ENCODE measurements at places on chromosomes 7 and 10.

DNA sequence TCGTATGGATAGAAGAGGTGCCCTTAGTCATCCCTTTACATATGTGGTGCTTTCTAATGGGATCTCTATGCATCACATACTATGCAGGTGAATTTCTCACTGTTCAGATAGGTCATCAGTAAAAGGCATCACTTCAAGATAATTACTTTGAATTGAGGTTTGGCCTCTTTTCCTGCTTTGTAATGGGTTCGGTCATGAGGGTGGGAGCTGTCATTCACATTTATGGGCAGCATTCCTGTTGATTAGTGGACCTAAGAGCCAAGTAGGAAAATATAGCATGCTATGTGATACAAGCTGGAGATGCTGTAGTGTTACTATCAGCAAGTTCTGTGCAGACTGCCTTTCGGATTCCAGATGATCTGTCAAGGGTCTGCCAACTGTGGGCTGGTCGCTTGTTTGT is 156.3 kb downstream of the LCOR start:
- no peak for DNase-seq

DNA sequence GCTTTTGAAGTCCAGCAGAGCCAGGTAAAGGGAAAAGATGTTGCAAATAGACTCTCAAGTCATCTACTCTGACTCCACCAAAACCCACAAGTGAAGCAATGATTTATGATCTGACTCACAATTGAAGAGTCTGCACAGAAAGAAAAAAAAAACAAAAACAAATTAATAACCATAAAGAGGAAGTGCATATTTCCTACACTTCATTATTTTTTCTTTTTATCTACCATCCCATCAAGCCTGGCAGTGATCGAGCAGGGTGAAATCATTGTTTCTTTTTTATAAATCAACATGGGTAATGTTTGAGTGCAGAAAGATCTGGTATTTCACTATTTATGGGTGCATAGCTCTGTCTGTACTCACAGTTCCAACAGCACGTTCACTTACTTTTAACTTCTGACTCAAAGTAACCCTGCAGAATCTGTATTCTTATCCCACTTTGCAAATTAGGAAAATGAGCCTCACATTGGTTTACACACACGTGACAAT is 829.0 kb downstream of the TNS3 start:
- DNase-seq = no peak

DNA sequence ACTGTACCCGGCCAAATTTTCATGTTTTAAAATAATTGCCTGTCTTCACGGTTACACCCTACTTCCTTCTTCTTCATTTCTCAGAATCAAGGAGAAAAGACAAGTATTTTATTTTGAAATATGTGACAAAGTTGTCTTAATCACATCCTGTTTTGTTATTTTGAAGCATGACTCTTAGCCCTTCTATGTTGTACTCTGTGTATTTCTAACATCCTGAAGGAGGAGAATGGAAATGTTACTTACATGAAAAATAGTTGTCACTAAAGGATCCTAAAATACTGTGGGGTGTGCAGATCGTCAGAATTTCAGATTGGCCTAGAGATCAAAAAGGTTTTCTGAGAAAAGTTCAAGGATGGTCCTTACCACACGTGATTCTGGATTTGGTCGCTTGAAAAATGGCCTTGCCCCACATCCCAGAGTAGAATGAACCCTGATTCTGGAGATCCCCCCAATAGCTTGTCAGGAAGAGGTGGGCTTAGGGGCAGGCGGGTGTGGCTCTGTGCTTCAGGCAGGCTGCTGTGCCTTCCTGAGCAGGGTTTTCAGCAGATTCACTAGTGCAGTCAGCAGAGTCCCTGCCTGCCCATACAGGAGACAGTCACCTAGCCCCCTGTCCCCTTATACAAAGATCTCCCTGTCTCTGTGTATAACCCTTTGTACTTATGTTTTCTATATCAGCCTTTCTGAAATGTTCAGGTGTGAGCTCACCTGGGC is 8.6 kb downstream of the UPP1 start:
- DNase-seq = no peak

DNA sequence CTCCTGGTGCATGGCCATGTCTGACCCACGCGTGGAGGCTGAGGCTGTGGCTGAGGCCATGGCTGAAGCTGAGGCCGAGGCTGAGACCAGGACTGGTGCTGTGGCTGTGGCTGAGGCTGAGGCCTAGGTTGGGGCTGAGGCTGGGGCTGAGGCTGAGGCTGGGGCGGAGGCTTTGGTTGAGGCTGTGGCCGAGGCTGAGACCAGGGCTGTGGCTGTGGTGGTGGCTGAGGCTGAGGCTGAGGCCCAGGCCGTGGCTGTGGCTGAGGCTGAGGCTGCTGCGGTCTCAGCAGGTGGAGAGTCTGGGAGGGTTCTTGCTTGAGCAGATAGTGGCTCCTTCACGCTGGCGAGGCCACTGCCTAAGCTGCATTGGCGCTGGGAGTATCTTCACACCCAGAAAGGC is 76.4 kb downstream of the WDR37 start:
- no peak for DNase-seq

- DNase-seq = no peak
These were observed 29.3 kb downstream of the KLF6 start for GRCh38 chr10:3755440-3756359.

DNA sequence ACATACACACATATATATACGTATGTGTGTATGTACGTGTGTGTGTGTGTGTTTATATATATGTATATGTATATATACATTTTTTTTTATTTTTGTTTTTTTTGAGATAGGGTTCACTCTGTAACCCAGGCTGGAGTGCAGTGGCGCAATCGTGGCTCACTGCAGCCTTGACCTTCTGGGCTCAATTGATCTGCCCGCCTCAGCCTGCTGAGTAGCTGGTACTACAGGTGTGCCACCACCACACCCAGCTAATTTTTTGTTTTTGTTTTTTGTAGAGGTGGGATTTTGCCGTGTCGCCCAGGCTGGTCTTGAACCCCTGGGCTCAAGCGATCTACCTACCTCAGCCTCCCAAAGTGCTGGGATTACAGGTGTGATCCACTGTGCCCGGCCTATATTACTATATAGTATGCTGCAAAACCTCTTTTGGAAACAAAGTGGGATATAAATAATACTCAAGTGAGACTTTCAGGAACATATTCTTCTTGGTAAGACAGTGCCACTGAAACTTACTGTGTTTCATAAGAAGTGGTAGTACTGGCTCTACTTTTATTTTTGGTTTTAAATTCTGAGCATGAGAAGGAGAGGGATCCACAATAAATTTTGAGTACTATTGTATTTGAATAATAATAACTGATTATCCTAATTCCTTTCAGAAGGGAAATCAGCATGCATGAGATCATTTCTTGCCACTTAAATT is 51.0 kb downstream of the MLLT10 start:
- no peak for DNase-seq

- DNase-seq = no peak
These were observed 70.8 kb upstream of the KDM7A start for GRCh38 chr7:140247559-140247958.

- DNase-seq = no peak
These were observed 93.5 kb downstream of the DYNC1I1 start for GRCh38 chr7:95865716-95866371.

DNA sequence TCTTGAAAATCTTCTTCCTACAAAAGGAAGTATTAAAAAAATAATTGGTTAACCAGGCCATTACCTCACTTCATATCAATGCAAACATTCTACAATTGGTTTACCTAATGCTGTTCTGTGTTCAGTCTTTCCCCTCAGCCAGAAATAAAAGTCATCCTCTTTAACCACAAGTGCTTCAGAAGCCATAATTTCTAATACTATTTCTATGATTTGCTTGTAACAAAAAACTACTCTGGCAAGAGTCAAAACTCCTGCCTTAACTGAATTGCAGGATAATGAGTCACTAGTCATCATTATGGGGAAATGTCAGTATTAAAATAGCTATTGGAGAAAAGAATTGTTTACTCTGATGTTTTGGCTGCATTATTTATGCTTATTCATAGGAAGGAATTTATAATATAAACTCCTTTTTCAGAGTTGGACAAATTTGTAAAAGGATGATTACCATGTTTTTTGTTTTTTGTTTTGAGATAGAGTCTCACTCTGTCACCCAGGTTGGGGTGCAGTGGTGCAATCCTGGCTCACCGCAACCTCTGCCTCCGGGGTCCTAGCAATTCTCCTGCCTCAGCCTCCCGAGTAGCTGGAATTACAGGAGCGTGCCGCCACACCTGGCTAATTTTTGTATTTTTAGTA is 55.5 kb upstream of the ODAD2 start:
- no peak for DNase-seq

DNA sequence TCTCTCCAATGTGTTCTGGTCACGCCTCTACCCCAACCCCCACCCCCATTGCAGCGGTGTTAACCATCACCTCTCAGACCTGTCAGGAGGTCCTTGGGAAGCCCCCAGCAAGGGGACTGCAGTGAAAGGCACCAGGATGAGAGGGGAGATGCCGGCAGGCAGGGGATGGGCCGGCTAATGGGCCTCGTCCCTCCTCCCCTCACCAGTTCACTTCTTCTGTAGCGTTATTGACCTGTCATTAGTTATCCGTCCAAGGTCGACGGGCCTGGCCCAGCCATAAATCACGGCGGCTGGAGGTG is 18.8 kb downstream of the POLL start:
- DNase-seq = no peak

DNA sequence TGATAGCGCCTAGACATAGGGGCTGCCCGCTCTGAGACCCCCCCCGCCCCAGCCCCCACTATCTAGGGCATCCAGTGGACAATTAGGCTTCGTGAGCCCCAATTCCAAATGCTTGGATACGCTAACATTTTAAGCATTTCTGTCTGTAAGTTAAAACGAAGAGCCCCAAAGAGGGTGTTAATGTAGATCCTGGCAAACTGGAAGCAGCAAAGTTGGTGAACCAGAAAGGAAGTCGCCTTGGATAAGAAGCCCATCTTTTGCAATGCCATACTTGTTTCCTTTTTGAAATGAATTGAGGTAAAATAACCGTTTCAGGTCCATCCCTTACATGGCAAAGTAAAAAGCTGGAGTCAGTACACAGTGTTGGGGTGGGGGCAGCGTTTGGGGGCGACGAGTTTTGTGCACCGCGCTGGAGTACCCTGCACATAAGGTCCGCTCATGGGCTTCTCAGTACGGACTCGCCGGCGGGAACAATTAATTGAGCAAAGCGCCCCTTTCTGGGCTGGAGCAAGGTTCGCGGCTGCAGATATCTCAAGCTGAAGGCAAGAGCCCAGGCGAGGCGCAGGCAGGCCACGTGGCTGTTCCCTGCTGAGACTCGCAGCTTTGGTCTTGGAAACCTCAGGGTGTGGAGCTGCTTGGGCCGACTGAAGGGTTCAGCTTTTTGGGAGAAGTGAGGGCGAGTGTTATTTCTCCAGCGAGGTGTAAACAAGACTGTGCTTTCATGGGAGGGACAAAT is 1.4 kb upstream of the TWIST1 start:
- no peak for DNase-seq

DNA sequence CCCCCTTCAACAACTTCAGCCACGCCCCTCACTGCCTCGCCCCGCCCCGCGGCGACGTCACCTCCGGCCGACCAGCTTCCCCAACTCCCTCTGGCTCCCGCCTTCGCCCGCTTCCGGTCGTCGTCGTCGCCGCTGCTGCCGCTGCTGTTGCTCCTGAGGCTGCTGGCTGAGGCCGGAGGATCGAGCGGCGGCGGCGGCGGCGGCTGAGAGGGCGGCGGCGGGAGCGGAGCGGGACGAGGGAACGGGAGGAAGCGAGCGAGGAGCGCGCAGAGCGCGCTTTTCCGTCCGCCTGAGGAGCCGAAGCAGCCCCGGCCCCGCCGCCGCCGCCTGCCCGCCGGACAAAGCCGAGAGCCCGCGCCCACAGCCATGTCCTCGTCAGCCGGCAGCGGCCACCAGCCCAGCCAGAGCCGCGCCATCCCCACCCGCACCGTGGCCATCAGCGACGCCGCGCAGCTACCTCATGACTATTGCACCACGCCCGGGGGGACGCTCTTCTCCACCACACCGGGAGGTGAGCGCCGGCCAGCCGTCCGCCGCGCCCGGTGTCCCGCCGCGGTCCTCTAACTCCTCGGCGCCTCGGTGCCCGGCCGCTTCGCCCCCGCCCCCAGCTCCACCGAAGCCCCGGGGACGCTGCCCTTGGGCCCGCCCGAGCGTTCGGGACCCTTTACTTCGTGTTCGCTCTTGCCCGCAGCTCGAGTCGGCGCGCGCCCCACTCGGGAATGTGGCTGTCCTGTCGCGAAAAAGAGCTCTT is at the start of gene EIF4EBP2:
EIF4EBP2 (plus strand) TSS at position 110 of the 751 bp plus-strand sequence; CDS start at position 367, 257 bp downstream.
- peak; percentile 100 for DNase-seq

DNA sequence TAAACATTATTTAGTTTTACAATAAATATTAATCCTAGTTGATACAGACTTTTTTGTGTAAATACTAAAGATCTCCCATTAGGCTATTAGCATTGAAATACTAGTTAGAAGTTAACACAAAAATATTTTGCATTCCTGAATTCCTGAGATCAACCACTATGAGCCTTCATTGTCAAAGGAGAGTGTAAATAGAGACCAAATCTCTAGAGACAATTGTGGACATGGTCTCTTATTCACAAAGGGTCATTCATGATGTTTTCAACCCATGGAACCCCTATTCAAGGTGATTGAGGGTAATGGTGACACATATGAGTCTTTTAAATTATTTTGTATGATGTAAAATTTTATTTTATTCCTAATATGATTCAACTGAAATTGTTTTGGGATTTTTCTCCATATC is 1454.8 kb upstream of the LRRTM3 start:
- no peak for DNase-seq

DNA sequence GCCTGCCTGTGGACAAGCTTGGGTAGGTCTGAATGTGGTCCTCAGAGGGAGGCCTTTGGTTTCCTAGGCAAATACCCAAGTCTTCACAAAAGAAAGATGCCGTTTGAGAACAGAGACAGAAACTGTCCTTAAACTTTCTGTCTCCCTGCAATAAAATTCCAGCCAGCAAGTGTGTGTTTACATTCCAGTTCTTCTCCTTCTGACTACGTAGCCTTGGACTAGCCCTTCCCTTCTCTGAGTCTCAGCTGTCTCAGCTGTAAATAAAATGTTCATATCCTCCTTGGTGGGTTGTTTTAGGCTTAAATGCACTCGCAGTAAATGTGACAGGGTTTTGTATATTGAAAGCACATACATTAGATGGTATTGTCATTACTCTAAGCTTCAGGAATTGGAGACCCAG is 561.2 kb upstream of the MKI67 start:
- DNase-seq = no peak

- DNase-seq = no peak
These were observed 87.0 kb upstream of the GLCCI1 start for GRCh38 chr7:7881581-7881980.

GRCh38 chr7:143259765-143260164 is 3.5 kb upstream of the GSTK1 start:
- DNase-seq = no peak

GRCh38 chr7:76395965-76396726 is 13.4 kb downstream of the SSC4D start:
- DNase-seq = no peak

GRCh38 chr7:127158659-127159058 is 94.1 kb downstream of the GRM8 start:
- no peak for DNase-seq

GRCh38 chr7:117889611-117890010 is 16.4 kb upstream of the CTTNBP2 start:
- DNase-seq = no peak

DNA sequence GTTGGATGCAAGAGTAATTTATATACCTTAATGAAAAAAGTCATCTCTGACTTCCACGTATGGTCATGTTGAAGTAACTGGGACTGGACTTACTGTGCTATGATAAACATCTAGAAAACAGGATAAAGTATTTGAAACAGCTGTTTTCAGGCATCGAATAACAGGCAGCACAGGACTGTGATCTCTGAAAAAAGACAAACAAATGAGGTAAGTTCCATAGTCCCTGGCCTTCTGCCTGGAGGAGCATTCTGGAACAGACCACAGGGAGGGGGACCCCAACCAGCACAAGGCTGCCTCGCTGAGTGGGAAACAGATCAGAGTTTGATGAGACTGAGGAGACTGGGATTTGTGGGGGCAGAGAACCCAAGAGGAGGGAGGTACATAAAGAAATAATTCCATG is 89.1 kb upstream of the HABP2 start:
- DNase-seq = no peak
